ENCODE measurements at places on chromosomes 3 and 15.

DNA sequence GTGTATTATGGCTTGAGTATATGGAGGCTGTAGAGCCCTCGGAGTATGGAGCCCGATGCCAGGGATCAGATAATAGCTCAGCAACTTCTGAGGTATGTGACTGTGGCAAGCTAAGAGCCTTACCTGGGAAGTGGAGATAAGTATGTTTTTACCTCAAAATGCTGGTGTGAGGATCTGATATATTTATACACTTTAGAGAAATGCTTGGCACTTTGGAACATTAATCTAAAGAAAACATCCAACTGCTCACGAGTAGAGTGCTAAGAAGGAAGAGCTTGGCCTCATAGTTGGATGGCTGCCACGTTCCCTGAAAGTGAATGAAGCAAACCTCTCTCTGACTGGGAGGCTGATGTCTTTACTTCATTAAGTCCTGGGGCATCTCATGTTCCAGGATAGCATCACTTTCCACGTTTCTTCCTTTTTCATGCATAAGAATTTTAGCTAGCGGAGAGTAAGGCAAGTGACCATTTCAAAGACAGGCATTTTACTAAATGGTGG lies 58.9 kb upstream of the GOLGA8J start:
- DNase-seq = no peak

DNA sequence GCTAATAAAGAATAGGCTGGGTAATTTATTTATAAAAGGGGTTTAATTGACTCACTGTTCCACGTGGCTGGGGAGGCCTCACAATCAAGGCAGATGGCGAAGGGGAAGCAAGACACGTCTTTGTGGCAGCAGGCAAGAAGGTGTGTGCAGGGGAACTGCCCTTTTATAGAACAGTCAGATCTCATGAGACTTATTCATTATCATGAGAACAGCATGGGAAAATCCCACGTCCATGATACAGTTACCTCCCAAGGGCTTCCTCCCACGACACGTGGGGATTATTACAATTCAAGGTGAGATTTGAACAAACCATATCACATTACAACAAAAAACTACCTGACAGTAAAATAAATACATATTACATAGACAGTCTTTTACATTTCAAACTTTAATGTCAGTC lies 414.9 kb downstream of the NAALADL2 start:
- DNase-seq = peak; percentile 91

GRCh38 chr3:71035314-71035713 lies 548.2 kb downstream of the FOXP1 start:
- no peak for DNase-seq

DNA sequence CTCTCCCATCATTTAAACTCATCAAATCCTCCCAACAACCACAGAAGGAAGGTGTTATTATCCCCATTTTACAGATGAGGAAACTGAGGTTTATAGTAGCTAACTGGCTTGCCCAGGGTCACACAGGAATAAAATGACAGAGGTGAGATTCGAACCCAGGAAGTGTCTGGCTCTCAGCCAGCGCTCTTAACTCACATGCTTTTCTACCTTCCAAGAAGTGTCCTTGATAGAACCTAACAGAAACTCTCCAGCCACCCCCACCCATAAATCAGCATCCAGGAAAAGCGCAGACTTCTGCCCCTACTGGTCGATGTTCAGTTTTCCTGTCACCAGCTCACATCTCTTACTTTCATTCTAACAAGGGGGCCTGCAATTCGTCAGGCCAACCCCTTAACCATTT lies 51.7 kb downstream of the SPATA12 start:
- DNase-seq = no peak

DNA sequence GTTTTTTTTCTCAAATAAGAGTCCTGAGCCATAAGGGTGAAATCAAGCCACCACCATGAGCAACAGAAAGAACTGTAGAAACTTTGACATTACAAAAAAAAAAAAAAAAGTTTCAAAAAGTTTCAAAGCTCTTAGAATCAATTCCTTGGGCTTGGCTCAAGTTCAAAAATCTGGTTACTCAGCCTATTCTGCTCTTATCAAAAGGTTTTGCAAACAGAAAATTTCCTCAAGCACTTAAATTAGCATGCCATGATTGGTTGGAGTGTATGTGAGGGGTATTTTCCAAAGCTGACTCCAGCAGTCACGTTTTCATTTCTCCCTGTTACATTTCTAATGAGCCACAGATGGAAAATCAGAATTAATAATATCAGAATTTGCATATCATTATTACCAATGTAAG lies 12.1 kb upstream of the PEX5L start:
- no peak for DNase-seq

DNA sequence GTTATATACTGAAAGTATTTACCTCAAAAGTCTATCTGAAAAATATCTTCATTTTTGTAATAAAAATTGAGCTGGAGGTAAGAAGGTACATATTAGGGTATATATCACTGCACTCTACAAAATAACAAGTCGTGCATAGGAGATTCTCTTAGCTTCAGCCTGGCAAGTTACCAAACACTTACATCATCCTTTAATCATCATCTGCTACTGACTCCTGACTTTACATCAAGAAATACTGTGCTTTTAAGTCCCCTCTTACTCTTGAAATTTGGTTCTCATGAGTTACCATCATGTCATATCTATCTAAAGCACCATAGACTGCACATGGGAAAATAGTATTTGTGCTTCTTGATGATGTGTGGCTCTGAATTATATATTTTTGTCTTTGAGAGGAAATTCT lies 50.8 kb downstream of the LYSMD4 start:
- no peak for DNase-seq

GRCh38 chr3:20182206-20182605 lies 3.8 kb downstream of the SGO1 start:
- no peak for DNase-seq

DNA sequence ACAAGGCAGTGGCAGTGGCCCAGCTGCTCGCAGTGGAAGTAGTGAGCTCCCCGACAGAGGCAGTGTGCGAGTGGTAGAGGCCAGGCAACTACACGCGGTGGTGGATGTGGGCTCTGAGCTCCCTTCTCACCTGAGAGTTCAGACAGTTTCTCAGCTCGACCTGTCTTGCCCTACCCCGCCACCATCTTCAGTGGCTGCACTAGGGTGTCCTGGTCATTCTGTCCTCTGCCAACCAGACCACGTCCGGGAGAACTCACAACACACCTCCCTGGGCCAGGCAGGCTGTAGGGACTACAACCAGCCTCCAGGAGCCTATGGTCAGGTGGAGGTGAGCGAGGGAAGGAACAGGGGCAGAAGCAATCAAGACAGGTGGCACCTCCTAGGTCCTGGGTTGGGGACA lies 106.3 kb upstream of the SMAD3 start:
- no peak for DNase-seq

DNA sequence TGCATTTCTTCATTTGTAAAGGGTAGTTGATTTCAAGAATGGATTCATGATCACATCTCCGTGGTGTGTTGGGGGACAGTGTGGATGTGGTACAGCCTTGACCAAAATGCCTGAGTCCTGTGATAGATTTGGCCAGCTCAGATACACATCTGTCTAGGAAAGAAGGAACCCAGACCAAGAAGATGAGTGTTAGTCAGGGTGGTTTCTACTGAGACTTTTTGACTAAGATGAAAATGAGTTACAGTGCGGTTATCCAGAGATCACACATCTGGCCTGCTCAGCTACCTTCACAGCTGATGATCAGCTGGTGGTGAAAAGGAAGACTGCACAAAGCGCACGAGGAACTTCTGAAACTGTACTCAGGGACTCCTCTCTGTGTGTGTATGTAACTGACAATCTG lies 68.0 kb downstream of the FNDC3B start:
- DNase-seq = no peak

- DNase-seq = no peak
Measured at GRCh38 chr15:65207280-65207840, 3.9 kb downstream of the CILP start.

- no peak for DNase-seq
Measured at GRCh38 chr15:63166219-63166618, 8.9 kb upstream of the RPS27L start.

DNA sequence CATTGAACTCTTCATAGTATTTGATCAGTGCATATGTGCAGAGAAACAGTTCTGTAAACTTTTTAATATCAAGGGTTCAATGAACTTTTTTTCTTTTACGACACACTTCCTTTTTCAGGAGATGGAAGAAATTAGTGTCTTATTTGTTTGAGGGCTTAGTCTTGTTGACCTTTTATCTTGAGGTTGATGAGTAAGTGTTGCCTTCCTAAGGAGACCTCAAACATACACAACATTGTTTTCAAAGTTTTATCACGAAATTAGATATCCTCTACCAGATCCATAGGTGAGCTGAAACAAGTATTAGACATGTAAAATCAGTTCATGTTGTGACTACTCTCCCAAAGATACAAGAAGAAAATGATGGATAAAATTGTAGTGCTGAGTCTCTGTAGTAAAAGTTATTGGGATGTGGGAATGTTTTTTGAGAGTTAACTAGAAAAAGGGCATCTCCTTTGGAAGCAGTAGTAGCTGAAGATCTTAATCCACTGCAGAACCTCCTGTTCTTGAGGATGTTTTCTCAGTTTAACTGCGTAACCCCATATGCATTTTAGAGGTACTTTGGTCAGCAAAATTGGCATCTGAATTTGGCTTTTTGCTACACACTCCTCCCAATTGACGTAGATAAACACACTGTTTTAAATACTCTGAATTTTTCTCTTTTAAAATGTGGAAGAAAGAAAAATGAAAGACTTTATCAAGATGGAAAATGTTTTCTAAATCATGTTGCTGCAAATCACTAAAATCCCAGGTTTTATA lies 116.8 kb downstream of the GALK2 start:
- no peak for DNase-seq

DNA sequence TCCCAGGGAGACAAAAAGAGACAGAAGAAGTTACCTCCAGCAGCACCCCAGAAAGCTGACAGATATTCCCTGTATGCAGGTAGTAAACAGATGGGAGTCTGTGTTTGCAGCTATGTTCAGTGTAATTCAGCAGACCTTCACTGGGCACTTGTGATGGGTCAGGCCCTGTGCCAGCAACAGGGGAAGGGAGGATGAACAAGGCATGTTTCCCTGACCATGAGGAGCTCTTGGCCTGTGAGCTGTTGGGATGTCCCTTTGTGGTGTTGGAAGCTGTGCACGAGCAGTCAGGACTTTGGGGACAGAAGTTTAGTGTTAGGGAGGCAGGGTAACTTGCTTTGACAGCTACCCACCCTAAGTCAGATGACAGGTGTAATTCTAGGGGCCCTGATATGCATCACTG lies 106.0 kb upstream of the TRIM42 start:
- no peak for DNase-seq

- no peak for DNase-seq
Measured at GRCh38 chr15:81929557-81929956, 116.3 kb downstream of the MEX3B start.

DNA sequence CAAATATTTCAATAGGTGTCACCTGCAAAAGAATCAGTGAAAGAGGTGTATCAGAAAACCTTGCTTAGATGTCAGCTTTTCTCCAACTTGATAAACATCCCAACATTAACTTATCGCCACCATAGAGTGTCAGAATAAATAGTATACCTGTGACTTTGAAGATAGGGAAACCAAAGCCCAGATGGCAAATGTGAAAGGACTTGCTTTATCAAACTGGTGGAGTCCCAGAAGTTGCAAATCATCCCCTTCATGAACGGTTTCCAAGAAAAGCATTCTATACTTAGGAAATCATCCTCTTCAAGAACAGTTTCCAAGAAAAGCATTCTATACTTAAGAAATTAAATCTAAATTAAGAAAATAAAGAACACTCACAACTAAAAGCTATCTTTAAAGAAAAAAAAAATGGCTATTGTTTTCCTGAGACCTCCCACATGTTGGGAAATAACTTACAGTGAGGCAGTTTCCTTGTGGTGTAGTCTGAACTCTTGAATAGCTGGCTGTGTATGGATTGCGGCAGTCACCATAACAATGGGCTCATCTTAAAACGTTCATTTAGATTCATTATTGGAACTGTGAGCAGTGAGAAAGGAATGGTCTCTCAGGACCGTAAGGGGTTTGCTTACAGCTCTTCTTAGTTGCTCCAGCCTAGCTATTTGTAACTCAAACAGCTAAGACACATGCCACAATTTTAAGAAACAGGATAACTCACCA lies 56.5 kb downstream of the GHSR start:
- no peak for DNase-seq

DNA sequence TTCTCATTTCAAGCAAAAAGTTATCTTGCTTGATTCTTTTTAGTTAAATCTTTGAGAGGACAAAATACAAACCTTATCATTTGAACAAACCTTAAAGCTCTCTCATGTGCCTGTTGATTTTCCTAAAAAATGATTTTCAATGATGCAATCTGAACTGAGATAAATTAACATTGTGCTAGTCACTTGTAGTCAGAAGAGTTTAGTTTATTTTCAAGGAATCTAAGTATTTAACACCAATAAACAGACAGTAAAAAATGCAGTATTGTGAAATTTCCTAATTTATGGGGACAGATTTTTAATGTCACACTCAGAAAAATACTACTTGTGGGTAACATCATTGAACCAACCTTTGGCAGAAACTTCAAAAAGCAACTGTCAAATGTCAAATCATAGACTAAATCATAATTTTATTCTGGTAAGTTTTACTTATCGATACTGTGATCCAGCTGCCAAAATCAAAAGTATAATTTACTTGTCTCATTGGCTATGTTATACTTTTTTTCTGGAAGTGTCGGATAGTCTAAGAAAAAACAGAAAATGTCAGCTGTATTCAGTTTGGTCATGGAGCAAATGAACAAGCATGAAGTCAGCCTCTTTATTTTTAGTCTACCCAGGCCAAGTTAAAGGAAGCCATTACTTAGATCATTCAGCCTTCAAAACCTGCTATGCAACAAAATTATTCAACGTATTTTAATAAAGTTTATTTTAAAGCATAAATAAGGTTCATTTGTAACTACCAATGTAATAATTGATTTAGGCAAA lies 52.4 kb upstream of the FNDC3B start:
- DNase-seq = no peak

DNA sequence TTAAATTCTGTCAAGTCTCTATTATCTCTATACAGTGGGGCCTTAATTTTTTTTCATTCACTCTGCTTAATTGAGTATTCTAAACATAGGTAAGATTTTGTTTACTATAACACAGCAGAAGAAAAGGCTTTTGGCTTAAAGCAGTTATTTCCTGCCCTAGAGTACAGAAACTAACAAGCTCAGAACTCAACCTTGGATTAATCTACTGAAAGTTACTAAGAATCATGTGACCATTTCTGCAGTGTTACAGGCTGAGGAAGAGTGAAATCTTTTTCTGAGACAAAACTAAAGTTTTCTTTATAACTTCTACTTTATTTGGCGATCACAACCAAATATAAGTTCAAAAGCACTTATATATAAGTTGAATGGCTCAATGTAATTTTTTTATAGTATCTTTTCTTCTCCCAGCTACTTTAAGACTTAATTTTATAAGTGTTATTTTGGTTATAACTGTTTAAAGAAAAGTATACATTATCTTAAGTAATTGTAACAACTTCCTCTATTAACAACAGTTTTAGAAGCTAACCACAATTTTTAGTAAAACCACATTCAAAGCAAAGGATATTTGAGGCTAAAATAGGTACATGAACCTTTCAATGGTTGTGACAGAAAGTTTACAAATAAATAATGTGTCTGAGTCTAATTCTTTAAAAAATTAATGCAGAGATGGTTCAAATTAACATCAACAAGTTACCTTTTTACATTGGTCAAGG lies 240.6 kb upstream of the NAALADL2 start:
- no peak for DNase-seq
